Right cardiac atrium (tissue), 5 donors: ENCODE measurements at places on chromosomes 12 and 14. TPM values are rescaled to one million over a fixed set of nuclear protein-coding genes. Genes with fewer than 3 reads are reported as not detected.

GRCh38 chr12:93177208-93178153 is 200.2 kb upstream of the NUDT4 start:
- no peak for DNase-seq

CLEC9A gene
- total RNA-seq = not detected

PRIMA1 gene
- total RNA-seq = 6.1 TPM

GRCh38 chr12:48824112-48824511 is 5.8 kb downstream of the CACNB3 start:
- no peak for DNase-seq

ADAM21 gene
- 0.37 TPM for total RNA-seq

SLC15A4 gene
- 17.3 TPM for total RNA-seq

DNA sequence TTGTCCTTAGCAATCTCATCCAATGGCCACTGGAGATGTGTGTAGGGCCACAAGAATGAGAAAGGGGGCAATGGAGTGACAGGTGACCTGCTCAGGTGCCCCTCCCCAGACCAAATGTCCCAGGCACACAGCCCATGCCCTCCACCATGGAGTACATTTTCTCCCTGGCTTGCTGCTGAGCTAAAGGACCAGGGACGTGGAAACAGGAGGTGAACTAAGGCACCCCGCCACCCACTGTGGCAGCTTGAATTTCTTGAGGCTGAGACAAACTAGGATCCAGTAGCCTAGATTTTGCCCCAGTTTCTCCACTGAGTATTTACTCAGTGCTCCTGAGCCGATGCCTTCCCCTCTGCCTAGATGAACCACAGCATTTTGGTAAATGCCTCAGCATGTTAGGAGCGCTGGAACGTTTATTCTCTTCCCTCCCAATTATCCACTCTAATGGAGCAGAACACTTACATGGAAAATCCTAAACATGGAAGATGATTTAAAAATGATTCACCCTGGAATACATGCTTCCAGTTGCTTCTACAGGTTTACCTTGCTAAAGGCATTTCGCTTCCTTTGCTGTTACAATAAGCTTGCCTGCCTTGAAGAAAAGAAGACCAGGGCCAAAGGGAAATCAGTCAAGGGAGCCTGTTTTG is 198.0 kb downstream of the ZFP36L1 start:
- no peak for DNase-seq

- no peak for DNase-seq
Measured at GRCh38 chr12:1322821-1323220, 271.6 kb downstream of the FBXL14 start.

GRCh38 chr12:126856958-126857357 is 1410.0 kb upstream of the TMEM132C start:
- DNase-seq = no peak

FAM234B gene
- 4.6 TPM for total RNA-seq

GRCh38 chr14:24057271-24057670 is 5.5 kb downstream of the CARMIL3 start:
- DNase-seq = no peak

DNA sequence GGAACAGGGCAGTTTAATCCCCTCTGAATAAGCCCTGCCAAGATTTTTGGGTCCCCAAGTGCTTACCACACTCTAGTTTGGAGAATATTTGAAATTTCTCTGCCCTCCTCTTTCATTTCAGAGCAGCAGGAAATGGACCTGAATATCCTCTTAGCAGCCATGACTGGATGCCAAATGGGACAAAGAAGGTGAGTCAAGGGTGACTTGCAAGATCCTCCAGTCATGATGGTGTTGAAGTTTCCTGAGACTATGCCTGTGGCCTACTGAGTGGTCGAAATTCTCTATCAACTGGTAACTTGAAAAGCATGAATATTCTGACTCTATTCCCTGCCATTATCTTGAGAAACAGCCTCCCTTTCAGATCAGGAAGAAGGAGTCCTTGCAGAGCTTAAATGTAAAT is 1674.7 kb upstream of the SEL1L start:
- DNase-seq = no peak

DBX2 gene
- 0.65 TPM for total RNA-seq

- no peak for DNase-seq
Measured at GRCh38 chr12:122891661-122892525, 4.0 kb downstream of the VPS37B start.

HCAR2 gene
- not detected for total RNA-seq
